ENCODE measurements at places on chromosomes 1 and 21.

DNA sequence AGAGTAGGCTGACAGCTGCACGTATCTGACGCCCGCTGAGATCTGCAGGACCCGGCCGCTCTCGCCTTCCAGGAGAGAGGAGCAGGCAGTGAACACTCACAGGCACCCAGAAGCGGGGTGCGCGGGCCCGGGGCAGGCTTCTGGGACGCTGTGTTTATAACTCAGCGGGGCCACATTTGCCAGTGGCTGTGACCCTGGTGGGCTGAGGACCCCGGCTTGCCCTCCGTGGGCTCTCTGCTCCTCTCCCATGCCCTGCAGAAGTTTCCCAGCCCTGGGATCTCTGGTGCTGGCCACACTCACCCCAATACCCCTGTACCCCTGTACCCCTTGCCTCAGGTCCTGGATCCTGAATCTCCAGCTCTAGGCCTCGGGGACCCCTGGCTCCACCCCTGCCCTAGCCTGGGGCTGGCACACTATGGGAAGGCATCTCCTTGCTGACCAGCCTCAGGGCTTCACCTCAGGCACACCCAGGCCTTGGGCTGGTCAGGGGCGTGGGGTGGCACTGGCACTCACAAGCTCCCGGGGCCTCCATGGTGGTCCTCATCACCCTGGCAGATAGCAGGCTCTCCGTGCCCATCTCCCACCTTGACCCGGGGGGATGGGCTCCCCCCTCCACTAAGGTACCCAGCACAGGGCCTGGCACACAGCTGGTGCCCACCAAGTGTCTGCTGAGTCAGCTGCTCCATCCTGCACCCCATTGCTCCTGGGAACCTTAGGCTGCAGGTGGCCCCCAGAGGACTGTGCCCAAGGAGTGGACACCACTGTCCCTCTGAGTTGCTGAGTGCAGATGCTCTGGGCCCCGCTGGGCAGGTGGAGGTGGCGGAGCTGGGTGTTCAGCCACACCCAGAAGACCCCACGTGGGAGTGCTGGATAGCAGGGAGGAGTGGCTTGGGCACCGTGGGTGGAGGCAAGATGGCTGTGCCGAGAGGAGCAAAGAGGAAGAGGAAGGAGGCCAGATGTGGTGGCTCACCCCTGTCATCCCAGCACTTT, 32.4 kb downstream of the MORN1 start:
- no peak for DNase-seq

GRCh38 chr1:237672748-237673147, 218.0 kb downstream of the ZP4 start:
- no peak for DNase-seq

- no peak for DNase-seq
Observed at GRCh38 chr1:11822091-11822490, 16.1 kb downstream of the CLCN6 start.

GRCh38 chr1:9280015-9280860, 12.5 kb upstream of the SPSB1 start:
- DNase-seq: no peak

- no peak for DNase-seq
Observed at GRCh38 chr21:17693801-17694200, 81.1 kb upstream of the BTG3 start.

DNA sequence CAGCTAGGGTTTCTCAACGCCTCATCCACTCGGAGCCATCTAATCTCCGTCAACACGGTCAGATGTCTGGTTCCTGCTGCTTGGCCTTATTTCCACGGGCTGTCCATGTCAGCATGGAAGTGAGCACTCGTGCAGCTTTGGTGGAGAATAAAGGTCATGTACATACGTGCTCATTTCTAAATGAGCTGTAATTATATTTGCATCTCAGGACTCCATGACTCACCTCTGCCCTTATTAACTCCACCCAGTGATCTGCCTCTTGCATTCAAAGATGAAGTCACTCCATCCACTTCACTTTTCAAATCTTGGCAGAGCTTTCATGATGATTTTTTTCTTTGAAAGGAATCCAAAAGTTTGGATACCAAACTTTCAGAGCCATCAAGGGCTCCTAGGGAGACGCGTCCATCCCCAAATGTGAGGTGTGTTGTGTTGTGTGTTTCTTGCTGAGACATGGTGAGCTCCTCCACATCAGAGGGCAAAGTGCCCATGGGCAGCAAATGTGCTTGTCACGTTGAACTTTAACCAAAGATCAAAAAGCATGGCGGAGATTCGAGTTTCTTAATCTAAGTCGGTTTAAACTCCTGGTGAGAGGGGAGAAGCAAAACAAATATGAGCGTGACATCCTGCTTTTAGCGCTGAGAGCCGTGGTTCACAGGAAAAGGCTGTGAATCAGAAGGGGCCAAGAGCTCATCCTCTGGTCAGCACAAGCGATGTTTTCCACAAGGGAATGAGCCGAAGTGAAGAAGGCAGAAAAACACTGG, 68.6 kb upstream of the ERRFI1 start:
- no peak for DNase-seq

DNA sequence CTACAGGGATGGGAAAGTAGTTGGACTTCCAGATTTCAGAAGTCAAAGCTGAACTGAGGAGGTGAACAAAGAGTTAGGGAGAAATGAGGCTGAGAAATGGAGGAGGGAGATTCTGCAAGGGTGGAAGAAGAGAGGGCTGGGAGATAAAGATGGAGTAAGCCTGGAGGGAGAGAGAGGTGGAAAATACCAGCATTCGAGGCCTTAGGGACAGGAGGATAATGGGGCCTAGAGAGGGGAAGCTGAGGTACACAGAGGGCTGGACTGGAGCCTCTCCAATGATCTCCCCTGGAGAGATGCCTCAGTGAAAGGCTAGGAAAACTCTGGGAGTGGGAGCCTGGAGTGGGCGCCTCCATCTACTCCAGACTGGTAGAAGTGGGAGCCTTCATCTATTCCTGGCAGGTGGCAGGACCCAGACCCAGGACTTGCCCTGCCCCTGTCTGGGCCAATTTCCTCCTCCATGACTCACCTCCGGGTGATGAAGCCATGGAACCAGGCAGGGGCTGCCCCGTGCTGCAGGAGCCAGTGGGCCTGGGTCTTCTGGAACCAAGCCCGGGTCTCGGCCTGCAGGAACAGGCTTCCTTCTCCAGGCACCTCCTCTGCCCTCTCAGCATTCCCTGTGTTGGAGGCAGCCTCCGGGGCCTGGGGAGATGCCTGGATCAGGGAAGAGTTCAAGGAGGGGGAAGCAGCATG, 1.9 kb downstream of the SH2D2A start:
- no peak for DNase-seq

- no peak for DNase-seq
Observed at GRCh38 chr1:196152975-196153374, 455.3 kb downstream of the KCNT2 start.

GRCh38 chr1:23548704-23549143, 10.6 kb downstream of the ID3 start:
- no peak for DNase-seq

DNA sequence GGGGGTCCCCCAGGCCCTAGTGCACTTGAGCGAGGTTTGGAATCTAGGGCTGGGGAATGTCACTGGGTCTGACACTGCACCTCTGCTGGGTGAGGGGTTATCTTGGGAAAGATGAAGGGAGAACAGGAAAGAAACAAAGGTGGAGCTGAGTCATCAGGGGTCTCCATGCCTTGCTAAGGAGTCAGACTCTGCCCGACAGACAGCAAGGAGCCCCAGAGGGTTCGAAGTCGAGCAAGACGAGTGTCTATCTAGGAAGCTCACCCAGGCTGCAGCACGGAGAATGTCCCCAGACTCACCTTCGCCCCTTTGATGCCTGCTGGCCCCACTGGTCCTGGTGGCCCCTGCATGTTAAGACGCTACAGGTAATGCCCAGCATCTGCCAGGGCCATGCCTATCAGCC, 18.0 kb downstream of the COL16A1 start:
- no peak for DNase-seq

- no peak for DNase-seq
Observed at GRCh38 chr1:7388488-7389185, 382.5 kb upstream of the VAMP3 start.

DNA sequence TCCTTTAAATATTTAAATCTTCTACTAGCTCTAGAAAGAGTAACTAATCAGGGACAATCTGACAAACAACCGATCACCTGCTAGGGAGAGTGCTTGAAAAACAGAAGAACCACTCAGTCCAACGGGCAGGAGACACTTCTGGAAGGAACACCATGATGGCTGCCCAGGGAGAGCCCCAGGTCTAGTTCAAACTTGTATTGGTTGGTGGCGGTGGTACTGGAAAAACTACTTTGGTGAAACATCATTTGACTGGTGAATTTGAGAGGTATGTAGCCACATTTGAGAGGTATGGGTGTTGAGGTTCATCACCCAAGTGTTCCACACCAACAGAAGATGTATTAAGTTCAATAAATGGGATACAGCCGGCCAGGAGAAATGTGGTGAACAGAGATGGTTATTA, 4.8 kb upstream of the WDR47 start:
- no peak for DNase-seq

DNA sequence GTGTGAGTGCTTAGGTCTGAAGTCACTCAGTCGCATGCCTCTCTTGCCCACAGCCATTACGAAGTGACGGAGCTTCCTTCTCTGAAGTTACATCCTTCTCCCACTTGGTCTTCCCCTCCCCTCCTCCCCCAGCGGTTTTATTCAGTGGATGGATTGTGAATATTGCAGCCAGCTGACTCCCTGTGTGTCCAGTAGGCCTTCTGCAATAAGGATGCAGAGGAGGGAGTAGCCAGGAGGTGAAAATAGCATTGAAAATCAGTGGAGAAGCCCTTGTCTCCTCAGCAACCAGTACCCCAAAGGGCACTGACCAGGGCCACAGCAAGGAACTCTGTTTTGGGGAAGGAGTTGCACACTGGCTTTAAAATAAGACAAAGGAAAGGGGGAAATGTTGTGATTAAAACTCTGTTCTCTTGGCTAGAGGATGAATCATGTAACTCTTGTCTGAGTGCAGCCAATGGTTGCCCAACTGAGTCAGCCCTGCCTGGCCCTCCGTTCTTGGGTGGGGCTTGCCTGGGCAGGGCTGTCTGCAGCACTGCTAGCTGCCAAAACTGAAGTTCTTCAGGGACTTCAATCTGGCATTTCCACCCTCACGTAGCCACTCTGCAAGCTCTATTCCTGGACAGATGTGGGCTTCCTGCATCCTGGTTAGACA, 4.3 kb downstream of the S100A10 start:
- no peak for DNase-seq

- no peak for DNase-seq
Observed at GRCh38 chr1:245528258-245528635, 373.5 kb downstream of the KIF26B start.

GRCh38 chr1:23787701-23788100, 3.2 kb upstream of the LYPLA2 start:
- DNase-seq: no peak

DNA sequence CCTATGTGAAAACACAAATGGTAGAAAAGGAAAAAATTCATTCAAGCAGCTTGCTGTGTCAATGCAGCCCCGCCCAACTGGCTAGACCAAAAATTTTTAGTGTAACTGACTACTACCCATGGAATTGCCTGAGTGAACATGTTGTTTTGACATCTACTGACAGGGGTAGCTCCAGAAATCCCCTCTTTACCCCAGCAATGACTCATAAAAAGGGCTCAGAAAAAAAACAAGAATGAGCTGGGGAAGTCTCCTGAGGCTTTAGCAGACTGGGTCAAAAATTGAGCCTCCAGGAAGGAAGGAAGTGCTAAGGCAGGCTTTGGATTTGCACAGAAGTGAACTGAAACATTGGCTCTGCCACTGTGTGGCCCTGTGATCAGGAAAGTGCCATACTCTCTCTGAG, 24.4 kb upstream of the FGGY start:
- no peak for DNase-seq

GRCh38 chr1:241482761-241483250, 36.7 kb downstream of the FH start:
- DNase-seq: no peak

GRCh38 chr1:230684146-230684545, 29.8 kb downstream of the AGT start:
- no peak for DNase-seq

- no peak for DNase-seq
Observed at GRCh38 chr21:32102426-32102825, 176.4 kb downstream of the MIS18A start.

GRCh38 chr1:27872802-27873551, 633 bp downstream of the THEMIS2 start:
- DNase-seq: no peak

DNA sequence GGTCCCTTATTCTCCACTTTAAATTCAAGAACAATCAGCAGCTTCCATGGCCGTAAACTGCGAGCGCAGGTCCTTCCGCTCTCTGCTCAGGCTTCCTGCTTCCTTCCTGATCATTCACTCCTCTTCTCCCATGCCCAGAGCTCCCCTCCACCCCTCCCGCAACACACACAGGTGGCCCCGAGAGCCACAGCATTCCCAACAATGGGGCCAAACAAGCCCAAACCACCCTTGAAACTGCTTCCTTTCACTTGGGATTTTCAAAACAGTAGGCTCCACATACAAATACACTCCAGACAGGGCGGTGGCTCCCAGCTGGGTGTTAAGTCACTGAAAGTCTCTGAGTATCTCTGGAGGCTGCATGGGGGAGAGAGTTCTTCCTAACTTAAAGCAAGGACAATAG, 11.4 kb downstream of the FAM89A start:
- no peak for DNase-seq

- no peak for DNase-seq
Observed at GRCh38 chr1:94336991-94337390, 81.2 kb upstream of the ABCD3 start.

- DNase-seq: no peak
Observed at GRCh38 chr1:26259578-26259977, 20.3 kb upstream of the SH3BGRL3 start.

GRCh38 chr1:53048960-53049573, 12.9 kb upstream of the PODN start:
- DNase-seq: no peak

GRCh38 chr1:226881515-226882185, 11.2 kb downstream of the PSEN2 start:
- no peak for DNase-seq

DNA sequence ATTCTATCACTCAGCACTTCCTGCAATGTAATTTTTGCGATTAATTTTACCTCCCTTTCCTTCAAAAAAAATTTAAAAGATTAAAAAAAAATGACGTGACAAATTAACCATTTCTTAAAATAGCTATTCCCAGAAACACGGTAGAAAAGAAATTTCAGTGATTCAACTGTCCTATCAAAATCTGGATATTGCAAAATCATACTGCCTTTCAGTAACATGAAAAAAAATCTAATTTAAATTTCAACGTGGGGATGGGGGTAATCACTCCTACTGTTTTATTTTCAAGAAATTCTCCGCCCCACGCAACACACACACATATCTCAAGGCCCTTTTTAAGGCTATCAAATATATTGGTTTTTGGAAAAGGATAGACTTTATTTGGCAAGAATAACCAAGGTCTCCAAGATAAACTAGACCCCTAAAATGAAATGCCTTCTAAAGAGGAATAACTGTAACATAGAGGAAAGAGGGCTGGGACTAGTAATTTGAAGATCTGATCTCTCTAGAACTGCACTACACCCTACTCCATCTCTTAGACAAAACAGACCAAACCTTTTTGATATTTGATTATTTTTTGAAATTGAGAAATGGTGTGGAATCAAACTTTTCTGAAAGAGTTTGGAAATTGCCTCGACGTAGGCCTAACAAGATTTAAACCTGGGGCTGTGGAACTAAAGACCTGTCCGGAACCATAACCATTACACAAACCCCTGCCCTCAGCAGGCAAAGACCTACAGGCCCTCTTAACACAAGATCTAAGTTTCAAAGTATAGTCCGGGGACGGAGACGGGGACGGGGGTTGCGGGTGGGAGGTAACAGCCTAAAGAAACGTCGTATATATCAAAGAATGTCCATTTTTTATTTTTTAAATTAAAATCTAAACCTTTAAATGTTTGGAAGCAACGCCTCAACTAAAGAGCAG, 941 bp downstream of the ARNT start:
- DNase-seq: no peak
